Coronary artery (tissue), 2 donors: ENCODE measurements at places on chromosomes 7 and 10.

DNA sequence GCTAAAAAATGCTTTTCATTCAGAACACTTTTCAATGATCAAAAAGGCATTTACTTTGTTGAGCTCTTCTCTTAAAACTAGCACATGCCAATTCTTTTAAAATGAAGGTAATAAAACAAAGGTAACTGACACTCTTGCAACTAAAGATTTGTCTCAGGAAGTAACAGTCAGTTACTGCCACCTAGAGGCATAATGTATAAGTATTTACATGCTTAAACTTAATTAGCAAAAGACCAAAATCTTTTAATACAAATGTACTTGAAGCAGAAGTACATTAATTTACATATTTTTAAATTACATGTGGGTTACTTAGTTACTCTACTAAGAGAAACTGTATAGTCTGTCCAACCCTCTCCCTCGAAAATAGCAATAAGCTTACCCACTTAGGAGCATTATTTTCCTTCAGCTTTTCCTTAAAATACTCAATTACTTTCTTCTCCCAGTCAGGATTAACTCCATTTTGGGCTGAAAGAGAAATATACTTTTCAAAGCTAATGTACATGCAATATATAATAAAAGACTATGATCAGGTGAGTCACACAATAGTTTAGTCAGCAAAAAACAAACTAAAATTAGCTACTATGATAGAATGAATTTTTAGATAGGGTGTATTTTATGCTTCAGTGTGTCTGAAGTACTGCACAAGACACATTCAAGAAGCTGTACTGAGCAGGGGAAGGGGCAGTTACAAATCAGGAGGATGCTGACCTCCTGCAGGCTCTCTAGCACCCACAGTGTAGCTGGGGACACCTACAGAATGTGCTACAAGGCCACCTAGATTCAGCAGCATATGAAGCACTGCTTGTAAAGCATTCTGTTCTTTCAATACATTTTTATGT, 13.0 kb downstream of the MCMBP start:
- DNase-seq, result no peak

DNA sequence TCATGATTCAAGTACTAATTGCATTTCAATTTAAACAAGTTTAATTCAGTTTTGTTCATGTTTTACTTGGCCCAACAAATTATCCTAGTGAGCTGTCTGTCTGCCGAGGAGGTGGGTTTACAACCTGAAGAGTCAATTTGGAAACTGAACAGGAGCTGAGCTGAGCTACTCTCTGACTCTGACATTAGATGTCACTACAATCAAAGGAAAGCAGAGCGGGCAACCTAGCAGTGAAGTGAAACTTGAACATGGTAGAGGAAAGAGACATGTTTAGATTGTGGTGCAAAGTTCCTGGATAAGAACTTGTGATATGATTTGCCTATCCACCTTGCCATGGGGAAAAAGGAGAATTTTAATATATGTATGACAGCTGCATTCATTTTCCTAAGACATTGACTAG, 9.6 kb upstream of the AGR3 start:
- no peak for DNase-seq

DNA sequence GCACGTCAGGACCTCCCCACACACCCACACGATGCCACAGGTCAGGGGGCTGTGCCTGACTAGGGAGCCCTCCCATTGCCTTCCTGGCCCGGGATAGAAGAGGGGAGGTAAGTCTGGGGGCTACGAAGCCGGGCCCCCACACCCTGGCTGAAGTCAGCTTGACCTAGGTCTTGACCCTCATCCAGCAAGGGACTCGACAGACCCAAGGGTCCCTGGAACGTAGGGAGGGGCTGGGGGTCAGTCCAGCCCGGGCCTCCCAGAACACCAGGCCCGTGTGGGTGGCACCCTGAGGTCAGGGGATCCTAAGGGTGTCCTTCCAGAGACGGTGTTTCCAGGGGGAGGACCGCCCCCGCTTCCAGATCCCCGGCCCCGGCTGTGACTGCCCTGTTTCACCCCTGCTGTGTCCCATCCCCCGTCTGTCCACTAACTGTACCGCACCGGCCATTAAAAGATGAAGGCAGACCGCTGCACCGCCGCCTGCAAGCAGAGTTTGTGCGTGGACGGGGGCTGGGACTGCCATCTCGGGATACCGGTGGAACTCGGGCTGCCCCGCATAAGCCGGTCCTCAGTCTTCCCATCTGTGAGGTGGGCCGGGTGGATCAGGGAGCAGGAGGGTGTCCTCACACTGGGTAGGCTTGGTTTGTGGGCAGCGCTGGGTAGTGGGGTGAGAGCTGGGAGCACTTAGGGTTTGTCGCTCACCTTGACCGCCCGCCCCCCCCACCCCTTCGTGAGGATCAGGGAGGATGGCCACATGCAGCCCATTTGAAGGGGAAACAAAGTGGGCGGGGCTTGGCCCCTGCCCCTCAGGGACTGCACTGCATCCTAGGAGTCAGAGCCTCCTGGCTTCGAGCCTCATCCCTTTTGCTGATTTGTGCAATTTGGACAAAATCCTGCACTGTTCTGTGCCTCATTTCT, 21.1 kb downstream of the SLC29A4 start:
- no peak for DNase-seq

DNA sequence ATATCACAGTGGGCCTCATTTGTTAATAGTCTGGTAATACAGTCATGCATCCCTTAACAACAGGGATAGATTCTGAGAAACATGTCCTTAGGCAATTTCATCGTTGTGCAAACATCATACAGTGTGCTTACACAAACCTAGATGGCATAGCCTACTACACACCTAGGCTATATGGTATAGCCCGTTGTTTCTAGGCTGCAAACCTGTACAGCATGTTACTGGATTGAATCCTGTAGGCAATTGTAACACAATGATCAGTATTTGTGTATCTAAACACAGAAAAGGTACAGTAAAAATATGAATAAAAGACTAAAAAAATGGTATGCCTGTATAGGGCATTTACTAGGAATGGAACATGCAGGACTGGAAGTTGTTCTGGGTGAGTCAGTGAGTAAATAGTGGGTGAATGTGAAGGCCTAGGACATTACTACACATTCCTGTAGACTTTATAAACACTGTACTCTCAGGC, 12.0 kb upstream of the RHOBTB1 start:
- no peak for DNase-seq

- DNase-seq, result no peak
Observed at GRCh38 chr7:151745706-151746105, 131.2 kb downstream of the PRKAG2 start.

- DNase-seq, result no peak
Observed at GRCh38 chr7:15557186-15557585, 4.6 kb downstream of the AGMO start.

DNA sequence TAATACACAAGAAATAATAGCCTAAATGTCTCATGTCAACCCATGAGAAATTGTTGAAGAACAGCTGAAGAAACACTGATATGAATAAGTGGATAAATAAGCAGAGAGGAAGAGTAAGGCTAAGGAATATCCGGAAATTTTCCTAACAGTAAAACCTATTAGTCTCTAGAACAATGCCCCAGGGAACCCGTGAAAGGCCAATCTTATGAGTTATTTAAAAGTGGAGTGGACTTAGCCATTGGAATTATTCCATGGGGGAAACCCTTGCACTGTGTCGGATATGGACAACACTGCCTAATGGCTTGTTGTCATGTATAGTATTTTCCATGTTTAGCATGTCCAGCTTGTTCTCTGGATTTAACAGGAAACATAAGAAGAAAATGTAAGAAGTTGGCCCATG, 217.2 kb upstream of the PLXNA4 start:
- no peak for DNase-seq

- no peak for DNase-seq
Observed at GRCh38 chr10:131233611-131234258, 77.8 kb downstream of the TCERG1L start.

GRCh38 chr10:70774810-70775678, 10.1 kb downstream of the TBATA start:
- DNase-seq, result peak; percentile 58

- no peak for DNase-seq
Observed at GRCh38 chr10:61635932-61636331, 26.8 kb upstream of the CABCOCO1 start.

DNA sequence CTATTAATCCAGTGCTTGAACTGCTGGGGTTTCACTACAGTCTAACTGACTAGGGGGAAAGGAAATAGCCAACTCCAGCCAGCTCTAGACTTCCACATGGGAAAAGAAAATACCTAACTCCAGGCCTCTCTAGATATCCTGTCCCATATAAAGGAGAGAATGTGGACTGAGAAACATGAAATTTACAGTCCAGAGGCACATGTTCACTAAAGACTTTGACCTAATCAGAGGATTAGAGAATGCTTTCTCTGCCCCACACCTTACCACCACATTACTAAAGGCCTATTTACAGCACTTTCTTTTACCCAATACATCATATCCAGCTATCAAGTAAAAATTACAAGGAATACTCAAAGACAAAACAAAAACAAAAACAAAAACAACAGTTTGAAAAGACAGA, 164.2 kb downstream of the PCLO start:
- DNase-seq, result no peak

DNA sequence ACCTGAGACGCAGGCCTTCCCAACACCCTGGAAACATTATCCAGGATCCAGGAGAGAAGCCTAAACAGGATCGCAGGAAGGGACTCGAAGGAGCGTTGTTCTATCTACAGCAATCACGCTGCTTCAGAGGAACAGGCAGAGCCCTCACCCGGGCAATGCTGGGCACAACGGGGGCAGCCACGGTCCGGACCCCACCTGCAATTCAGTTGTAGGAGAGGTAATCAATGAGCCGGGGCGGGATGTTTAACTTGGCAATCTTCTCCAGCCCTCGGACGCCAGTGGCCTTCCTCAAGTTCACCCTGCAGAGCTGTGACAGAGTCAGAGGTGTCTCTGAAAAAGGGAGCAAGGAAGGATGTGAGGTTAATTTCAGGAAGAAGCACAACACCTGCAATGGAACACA, 25.9 kb downstream of the ASB13 start:
- no peak for DNase-seq

- peak; percentile 100 for DNase-seq
Observed at GRCh38 chr7:151519765-151520418, at the start of gene RHEB. TSS of gene RHEB (minus strand) at chr7:151519895. CDS start at chr7:151519511, 384 bp downstream.

GRCh38 chr7:46811529-46811928, 770.4 kb downstream of the TNS3 start:
- no peak for DNase-seq

- DNase-seq, result no peak
Observed at GRCh38 chr10:4046030-4046429, 261.0 kb upstream of the KLF6 start.

DNA sequence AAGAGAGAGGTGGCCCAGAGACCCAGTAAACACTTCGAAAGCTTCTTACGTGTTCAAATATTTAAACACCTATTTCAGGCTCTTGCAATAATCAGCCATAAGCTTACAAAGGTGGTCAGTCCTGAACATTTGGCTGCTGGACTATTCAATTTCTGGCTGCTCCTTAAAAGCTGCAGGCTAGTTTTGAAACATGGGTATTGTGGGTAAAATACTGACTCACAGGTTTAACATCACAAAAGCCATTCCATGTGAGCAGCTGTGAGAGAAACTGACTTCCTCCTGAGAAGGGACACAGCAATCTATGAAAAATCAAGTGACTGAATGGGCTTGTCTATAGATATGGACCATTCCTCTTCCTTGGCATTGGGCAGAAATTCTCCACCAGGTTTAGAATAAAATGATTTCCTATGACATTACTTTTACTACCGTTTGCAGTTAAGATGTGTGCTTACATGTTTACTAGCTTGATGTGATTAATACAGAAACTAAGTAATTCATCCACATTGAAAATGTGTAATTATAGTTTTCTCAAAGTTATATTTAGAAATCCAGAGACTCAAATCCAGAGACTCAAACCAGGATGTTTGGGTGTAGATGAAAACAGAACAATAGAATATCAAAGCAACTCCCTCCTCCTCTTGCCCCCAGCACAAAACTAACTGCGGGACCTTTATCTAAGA, 252.3 kb downstream of the GATA3 start:
- DNase-seq, result no peak

- no peak for DNase-seq
Observed at GRCh38 chr10:99233000-99233688, 2.5 kb downstream of the HPSE2 start.

DNA sequence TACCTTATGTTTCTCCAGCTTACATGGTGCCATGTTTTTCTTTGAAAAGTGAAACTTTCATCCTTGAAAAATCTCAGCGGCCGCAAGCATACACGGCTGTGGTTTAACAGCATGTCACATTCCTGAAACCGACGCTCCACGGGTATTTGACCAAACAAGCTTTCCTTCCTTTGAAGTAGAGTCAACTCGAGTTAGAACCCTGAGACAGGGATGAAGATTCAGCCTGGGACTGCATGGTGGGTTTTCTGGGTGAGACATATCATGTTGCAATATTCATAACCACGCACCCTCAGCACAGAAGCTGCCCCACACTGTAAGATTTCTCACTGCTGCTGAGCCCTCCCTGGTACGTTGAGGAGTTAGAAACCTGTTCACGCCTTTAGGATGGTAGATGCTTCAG, 8.1 kb downstream of the CYP26A1 start:
- DNase-seq, result peak; percentile 58

DNA sequence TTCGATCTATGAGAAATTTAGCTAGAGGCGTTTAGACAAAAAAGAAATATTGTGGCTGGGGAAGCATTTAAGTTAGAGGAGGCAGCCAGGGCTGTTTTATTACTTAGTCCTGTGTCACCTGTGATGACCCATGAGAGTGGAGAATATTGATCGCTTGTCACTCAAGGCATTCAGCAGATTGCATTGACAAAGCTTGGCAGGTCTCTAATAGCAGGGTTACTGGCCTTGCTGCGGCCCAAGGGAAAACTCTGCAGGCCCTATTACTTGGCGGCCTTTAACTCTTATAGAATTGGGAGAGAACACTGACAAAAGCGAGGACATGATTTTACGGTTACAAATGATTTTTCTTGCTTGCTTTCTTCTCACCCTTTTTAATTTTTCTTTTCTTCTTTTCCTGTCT, 473.5 kb downstream of the AUTS2 start:
- DNase-seq, result no peak

DNA sequence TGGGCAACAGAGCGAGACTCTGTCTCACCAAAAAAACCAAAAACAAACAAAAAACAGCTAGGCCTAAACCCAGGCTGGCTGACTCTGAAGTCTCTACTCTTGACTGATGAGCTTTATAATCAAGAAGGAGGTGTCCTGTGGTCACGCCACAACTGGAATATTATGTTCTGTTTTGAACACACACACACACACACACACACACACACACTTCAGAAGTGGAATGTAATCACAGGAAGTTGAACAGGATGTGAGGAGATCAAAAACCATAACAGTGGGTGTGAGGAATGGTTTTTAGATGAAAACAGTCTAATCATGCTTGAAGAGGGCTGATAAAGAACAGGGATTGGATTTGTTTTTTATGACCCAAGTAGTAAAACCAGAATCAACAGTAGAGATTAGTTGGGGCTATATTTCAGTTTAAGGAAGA, 51.1 kb upstream of the IL6 start:
- DNase-seq, result no peak

DNA sequence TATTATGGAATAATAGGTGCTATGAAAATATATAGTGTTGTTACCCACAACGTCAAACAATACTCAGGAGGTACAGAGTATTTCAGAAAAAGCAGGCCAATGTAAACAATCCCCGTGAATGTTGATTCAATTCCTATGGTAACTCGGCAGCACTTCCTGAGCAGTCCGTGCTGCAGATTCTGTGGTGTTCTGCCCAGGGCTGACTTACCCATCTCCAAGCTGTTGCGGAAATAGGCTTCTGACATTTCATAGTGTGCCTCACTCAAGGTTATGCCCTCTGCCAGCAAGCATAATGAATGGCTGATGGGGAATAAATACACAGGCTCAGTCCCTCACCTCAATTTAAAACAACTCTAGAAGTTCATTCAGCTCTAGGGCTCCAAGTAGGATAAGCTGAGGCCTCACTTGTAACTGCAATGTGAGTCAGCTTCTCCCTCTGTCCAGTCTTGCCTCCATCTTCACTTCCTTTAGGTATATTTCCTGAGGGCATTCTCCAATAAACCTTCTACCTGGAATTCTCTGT, 177.6 kb downstream of the GNAI1 start:
- DNase-seq, result no peak
